ENCODE measurements at places on chromosomes 16 and 17.
A peak's percentile ranks its signal among the peaks of the same experiment; 100 is the strongest.

GRCh38 chr17:43453331-43453812 lies 30.4 kb upstream of the DHX8 start:
- DNase-seq: no peak

GRCh38 chr17:21276264-21276588 lies 8.3 kb upstream of the MAP2K3 start:
- DNase-seq: no peak

DNA sequence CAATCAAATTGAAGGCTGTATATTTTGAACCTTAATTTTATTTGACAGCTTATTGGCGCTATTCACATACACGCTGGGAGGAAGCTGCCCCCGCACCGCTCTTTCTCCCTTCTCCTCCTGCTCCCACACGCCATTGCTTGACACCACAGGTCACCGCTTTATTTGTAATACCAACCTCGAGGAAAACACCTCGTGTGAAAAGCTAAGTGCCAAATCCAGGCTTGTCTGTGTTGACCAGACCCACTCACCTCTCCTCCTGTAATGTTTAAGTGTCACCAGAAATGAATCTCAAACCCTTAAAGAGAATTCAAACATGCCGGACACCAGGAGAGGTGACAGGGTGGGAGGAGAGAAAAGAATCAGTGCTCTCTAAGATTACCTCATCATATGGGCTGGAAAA lies 331.4 kb downstream of the GRIN2A start:
- no peak for DNase-seq

DNA sequence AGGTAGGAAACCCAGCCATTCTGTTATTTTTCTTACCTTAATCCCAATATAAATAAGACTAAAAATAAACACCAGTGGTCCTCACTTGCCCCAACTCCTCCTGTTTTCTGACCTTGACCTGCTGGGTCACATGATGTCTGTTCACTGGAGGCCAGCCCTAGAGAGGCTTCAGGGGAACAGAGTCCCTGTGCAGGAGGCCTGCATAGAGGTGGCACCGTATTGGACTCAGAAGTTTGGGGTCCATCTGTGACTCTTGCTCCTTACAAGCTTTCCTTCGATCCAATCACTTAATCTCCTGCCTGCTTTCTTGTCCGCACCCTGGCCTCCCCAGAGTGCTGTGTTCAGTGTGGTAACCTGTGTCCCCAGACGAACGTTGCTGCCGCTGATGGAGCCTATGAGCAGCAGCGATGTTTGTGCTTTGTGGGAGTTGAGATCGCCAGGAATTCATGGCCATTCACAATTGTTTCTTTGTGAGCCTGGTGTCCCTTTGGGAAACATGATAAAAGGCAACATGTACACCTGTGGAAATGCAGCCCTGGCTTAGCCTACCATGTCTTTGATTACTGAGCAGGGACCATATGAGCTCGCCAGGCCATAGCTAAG lies 4.7 kb downstream of the IGSF6 start:
- DNase-seq: no peak

GRCh38 chr16:52597073-52597771 lies 50.3 kb upstream of the TOX3 start:
- DNase-seq: no peak

DNA sequence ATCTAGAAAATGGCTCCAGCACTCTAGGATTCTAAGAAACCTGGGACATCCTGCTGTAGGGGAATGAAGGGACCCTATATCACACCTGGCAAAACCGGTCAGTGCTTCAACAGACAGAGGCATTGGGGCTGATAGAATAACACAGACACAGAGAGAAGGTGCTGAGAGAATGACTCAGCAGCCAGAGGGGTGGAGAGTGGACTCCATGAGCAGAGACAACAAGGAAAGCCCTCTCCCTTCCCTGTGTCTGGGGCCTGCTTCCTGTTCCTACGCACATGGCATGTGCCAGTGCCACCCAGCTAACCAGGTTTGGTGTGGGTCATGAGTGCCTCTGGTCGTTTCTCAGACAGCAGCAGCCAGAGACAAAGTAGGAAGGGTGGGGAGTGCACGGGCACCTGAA lies 140.3 kb downstream of the CCT6B start:
- DNase-seq: no peak

GRCh38 chr17:5706577-5707210 lies 122.4 kb upstream of the NLRP1 start:
- peak; percentile 45 for DNase-seq

GRCh38 chr17:44354582-44355561 lies 8.8 kb downstream of the FAM171A2 start:
- DNase-seq: no peak
